ENCODE measurements at places on chromosomes 11 and 22.
A peak's percentile ranks its signal among the peaks of the same experiment; 100 is the strongest.

GRCh38 chr11:97722065-97722464, 1298.7 kb upstream of the CNTN5 start:
- DNase-seq: peak; percentile 84

DNA sequence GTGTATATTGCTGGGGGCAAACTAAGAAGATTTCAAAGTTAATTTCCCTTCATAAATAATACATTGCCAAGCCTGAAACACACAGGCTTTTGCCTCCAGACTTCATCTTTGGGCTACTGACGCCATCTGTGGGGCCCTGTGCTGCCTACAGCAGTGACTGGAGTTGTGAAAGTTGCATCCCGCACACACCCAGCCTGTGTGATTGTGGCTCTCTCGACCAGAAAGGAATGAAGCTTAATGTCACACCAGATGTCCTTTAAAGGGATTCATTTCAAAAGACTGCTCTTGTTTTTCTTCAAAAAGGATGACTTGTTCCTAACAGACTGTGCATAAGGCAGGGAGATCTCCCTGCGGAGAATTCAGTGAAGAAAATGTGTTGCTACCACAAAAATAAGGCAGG, 210.5 kb downstream of the FAM181B start:
- DNase-seq: no peak

GRCh38 chr11:8262552-8263108, 1.0 kb downstream of the LMO1 start:
- no peak for DNase-seq

GRCh38 chr22:25722626-25723025, 19.4 kb upstream of the MYO18B start:
- no peak for DNase-seq

All from RWPE2 (cell line).